ENCODE measurements at places on chromosomes 4 and X. TPM values are rescaled to one million over a fixed set of nuclear protein-coding genes. Genes with fewer than 3 reads are reported as not detected.
A peak's percentile ranks its signal among the peaks of the same experiment; 100 is the strongest.

PCDH10 gene
- total RNA-seq, result 68.1 TPM

PPEF1 gene
- total RNA-seq, result 4.7 TPM

DNA sequence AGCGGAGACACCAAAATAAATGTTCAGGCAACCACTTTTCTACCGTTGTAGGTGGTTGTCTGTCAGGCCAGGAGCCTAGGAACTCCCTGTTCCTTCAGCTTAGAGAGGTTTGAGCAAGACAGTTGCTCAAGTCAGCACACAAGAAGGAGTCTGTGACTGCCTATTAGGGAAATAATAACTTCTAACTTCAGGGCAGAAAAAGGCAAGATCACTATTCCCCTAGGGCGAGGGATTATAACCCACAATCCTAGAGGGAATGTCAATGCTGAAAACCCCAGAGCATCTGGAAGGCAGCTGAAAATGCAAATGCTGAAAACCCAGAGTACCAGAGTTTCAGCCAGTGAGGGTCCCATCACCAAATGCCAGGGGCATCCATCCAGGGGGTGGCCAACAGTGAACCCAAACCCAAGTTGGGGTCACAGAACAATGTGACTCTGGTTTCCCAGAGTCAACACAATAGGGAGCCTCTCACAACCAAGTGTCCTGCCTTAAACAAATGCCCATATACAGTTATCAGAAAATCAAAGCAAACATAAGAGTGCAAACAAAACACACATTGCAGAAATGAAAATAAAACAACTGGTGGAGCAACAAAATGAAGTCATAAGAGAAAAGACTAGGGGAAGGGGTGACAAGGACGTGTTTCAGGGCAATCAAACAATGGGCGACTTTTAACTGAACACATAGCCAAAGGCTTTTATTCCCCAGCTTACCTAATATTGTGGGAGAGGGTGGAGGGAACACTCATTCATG lies 27.6 kb downstream of the MORF4L2 start:
- no peak for DNase-seq

- no peak for DNase-seq
Observed at GRCh38 chrX:9522378-9523155, 57.7 kb downstream of the TBL1X start.

GRCh38 chr4:48949086-48949485 lies 37.0 kb upstream of the CWH43 start:
- DNase-seq, result no peak

TMEM271 gene
- total RNA-seq, result 19.0 TPM

CXCL11 gene
- total RNA-seq, result 0.41 TPM

DNA sequence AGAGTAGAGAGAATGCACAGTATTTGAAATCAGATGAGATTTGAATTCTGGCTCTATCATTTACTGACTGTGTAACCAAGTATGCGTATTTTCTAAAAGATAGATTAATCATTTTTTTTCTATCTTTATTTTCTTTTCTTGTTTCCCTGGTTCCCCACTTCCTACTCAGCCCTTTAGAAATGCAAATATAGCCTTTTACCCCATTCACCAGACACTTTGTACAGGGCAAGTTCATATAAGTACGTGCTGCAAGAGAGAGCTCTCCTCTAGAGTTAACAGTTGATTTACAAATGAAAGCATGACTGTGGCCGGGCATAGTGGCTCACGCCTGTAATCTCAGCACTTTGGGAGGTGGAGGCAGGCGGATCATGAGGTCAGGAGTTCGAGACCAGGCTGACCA lies 17.8 kb upstream of the TDO2 start:
- no peak for DNase-seq

GRCh38 chrX:29281078-29281742 lies 694.0 kb downstream of the IL1RAPL1 start:
- DNase-seq, result no peak

- no peak for DNase-seq
Observed at GRCh38 chr4:105462576-105462975, 11.3 kb downstream of the PPA2 start.

DNA sequence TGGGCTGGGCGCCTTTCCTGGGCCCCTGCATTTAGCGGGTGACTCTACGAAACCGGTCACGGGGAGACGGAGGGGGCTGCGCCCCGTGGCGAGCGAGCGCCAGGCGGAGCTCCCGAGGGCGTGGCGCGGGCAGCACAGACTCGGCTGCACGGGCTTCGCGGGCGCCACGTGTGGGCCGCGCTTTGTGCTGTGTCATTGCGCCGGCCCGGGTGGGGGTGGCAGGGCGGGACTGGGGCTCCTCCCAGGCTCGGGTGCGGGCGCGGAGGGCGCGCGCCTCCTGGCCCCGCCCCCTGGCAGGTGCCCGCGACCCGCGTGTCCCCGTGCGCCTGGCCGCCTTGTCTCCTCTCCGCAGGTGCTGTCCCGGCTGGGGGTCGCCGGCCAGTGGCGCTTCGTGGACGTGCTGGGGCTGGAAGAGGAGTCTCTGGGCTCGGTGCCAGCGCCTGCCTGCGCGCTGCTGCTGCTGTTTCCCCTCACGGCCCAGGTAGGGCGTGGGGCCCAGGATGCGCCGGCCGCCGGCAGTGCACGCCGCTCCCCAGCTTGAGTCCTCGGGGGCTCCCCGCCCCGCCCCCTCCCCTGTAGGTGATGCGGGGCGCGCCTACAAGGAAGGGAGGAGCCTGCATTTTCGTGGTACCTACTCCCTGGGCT lies 651 bp downstream of the UCHL1 start:
- peak; percentile 40 for DNase-seq

GRCh38 chr4:128831531-128832242 lies 22.2 kb downstream of the JADE1 start:
- DNase-seq, result no peak

- no peak for DNase-seq
Observed at GRCh38 chr4:122855353-122855890, 28.8 kb downstream of the FGF2 start.

GJB1 gene
- total RNA-seq, result 17.0 TPM

CTSO gene
- total RNA-seq, result 8.9 TPM

DNA sequence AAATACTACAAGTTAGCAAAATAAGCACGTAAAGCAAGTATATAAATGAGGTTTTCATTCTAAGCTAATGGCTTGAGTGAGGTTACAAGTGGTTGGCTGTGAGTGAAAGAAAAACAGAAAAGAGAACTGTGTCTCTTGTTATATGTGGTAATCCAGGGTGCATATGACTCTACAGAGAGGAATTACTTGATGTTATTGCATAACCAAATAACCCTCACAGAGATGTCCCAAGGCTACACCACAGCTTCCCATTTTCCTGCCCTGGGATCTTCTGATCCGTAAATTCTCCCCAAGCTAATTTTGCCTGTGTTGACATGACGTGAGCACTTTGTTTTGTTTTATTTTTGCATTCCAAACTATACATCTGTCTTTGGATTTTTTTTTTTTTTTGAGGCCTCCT lies 470.0 kb upstream of the INTU start:
- DNase-seq, result no peak

IL21 gene
- not detected for total RNA-seq

TACR3 gene
- 0.41 TPM for total RNA-seq

PASD1 gene
- not detected for total RNA-seq

- DNase-seq, result no peak
Observed at GRCh38 chr4:157115613-157116335, 39.8 kb downstream of the GLRB start.

GRCh38 chrX:140701480-140701879 lies 8.1 kb upstream of the LINC00632 start:
- DNase-seq, result no peak

GRCh38 chr4:44806071-44806470 lies 79.7 kb upstream of the GNPDA2 start:
- DNase-seq, result no peak

GRCh38 chr4:23782778-23783437 lies 106.9 kb downstream of the PPARGC1A start:
- DNase-seq, result no peak

- no peak for DNase-seq
Observed at GRCh38 chrX:45172890-45173289, 27.8 kb downstream of the DIPK2B start.

DNA sequence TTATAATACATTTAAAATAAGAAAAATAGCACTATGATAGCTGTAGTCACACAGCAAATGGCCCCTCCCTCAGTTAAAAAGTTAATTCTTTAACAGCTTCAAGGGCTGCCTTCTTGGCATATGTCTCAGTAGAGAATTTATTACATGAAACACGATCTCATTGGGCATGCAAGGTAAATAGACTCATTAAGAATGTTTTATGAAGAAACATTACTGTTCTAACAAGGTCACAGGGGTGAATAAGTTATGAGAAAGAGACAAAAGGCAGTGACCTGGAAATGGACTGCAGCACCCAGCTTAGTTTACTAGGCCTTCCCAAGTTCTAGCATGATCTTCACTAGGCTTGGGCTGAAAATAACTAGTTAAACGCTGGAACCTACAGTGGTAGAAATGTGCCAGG lies 277.7 kb downstream of the NR3C2 start:
- DNase-seq, result no peak

DNA sequence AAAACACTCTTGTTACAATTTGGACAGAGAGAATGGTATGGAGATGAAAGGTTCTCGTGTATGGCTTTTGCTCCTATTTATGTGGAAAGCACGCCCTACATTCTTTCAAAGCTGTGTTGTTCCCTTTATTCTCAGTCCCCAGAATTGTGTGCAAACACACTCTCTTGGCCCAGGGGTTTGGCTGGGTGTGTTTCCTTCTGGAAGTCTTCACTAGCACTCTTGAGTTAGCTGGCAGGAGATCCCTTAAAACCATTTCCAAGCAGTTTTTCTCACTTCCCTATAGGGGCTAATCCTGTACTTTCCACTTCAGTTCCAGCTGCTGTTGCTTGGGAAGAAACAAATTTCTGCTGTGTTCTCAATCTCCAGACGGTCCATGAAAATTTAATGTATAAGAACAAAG lies 35.1 kb downstream of the FHL1 start:
- DNase-seq, result no peak

CORIN gene
- 2.0 TPM for total RNA-seq

- DNase-seq, result no peak
Observed at GRCh38 chr4:122830426-122831095, 3.9 kb downstream of the FGF2 start.

RHOXF2 gene
- total RNA-seq, result not detected

- peak; percentile 45 for DNase-seq
Observed at GRCh38 chrX:77527233-77528001, 80.2 kb downstream of the FGF16 start.

DNA sequence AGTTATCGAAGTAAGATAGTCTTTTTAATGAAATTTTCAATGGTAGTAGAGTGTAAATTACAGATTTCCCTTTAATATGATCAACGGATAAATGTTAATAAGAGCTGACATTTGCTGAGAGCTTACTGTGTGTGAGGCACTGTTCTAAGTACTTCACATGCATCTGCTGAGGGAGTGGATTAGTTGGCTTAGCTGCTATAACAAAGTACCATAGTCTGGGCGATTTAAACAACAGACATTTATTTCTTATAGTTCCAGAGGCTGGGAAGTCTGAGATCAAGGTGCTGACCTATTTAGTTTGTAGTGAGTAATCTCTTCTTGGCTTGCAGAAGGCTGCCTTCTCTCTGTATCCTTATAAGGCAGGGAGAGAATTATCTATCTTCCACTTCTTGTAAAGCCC lies 174.3 kb downstream of the CEP135 start:
- DNase-seq, result no peak

DNA sequence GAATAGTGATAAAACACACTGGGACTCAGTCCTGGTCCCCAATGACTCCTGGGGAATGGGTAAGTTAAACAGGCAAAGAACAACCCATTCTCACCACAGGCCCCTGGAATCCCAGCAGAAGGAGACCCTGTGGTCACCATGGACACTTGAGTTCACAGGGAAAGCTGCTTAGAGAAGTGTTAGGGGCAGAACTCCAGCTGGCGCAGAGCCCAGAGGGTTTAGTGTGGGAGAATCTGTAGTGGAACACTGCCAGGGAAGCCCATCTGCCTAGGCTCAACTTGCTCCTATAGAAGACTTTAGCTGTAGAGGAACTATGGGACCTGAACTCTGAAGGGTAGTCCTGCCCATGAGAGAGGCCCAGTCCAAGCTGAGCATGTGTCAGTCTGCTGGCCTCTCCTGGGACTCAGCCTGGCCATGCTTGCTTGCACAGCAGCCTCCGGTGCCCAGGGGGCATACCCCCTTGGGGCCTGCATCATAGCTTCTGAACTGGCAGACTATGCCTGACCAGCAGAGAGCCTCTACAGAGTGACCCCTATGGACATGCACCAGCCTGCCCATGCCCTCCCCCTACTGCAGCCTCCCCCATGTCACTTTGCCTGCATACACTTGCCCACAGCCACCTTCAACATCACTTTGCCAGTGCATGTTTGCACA lies 343.5 kb downstream of the IDS start:
- DNase-seq, result no peak

GPR34 gene
- total RNA-seq, result 10.8 TPM

- DNase-seq, result no peak
Observed at GRCh38 chrX:153688506-153688905, 780 bp downstream of the SLC6A8 start.
